ENCODE measurements at places on chromosomes 7 and 10.
A peak's percentile ranks its signal among the peaks of the same experiment; 100 is the strongest.

- DNase-seq, result no peak
These were observed 20.8 kb downstream of the HYCC1 start for GRCh38 chr7:22992874-22993840.

DNA sequence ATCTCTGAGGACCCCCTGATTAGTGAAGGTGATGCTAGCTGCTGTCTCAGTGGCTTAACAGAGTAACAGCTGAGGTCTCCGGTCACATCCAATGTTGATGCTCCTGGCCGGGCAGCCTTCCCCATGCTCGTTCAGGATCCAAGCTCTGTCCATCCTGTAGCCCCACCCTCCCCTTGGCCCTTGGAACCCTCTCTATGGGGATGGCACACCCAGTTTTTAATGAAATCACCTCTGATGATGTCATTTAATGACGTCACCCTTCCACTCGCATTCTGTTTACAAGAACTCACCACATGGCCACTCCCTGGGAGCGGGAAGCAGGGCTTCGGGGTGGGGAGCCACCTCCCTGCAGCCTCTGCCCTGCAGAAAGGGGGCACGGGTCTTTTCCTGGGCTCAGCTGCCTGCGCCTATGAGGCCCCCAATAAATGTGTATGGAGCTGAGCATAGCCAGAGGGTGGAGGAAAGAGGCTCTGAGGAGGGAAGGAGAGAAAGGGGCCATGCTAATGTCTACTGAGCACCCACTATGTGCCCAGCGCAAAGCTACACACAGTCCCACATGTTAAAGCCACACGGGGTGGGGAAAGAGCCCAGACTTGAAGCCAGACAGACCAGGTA, 95.5 kb downstream of the OAT start:
- no peak for DNase-seq

- DNase-seq, result no peak
These were observed 79.0 kb downstream of the TRIL start for GRCh38 chr7:28879105-28879504.

GRCh38 chr7:66847879-66848790, 72.9 kb upstream of the TMEM248 start:
- DNase-seq, result peak; percentile 45

DNA sequence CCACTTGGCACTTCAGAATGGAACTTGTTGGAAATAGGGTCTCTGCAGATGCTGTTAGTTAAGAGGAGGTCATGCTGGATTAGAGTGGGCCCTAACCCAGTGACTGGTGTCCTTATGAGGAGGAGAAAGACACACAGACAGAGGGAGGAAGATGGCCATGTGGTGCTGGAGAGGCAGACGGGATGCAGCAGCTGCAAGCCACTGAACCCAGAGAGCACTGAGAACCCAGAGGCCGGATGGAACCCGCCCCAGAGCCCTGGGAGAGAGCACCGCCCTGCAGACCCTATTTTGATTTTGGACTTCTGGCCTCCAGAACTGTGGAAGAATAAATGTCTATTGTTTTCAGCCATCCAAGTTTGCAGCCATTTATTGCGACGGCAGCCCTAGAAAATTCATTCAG, 58.0 kb upstream of the EBF3 start:
- no peak for DNase-seq

DNA sequence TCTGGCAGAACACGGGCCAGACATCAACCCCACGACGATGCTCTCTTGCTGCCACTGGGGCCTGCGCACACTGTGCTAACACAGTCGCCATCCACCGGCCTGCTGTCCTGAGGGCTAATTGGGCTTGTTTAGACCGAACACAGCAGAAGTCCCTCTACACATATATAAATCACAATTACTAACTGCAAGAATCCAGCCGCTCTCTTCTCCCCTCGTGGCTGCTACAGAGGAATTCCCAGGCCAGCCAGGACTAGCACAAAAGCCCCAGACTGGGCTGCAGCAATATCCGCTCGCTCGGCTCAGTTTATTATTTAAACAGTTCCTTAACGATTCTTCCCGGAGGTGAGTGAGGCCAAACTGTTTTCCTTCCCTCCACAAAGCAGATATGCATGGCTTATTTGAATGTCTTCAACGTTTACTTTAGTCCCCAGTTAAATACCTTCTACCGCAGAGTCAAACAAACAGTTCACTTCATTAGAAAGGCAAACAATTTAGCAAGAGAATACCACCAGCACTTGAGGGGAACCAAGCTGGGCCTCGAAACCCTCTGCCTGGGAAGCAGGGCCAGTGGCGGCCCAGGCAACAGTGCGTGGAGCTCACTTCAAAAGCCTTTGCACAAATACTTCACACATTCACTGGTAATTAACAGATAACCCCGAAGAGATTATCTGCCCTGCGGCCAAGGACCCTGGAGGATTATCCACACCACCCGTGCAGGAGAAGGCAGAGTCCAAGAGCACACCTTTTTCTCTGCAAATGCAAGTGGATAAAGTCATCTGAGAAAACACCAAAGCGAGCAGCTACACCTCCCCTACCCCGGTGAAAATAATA, 145.3 kb downstream of the GLI3 start:
- DNase-seq, result no peak

DNA sequence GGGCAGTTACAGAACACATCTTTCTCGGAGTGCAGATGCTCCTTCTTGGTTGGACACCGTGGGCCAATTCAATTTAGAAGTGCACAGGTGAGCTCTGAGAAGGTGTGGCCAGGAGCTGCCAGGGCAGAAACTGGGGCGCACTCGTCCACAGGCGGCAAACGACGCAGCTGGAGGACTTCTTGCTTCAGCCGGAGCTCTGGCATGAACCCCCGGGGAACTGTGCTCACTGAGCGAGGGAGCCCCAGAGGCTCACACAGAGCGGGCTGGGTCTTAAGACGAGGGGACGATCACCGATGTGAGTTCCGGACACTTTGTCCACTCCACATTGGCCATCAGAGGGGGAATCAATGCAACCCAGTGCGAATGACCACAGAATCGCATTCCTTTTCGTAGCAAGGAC, 140.4 kb downstream of the ZMYND11 start:
- DNase-seq, result no peak

DNA sequence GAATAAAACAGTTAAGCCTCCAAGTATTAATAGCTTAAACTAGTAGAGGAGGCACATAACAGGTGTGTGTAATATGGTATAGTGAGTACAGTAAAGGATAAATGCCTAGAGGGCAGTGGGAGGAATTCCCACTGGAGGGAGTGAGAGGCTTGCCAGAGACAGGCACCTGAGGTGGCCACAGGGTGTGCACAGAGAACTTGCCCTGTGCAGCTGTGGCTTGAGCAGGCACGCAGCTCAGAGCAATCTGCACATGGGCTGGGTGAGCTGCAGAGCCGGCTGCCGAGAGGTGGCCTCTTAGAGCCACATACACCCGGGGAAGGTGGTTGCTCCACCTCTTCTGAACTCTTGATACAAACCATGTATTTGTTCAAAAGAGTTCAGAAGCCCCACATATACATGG, 237.1 kb downstream of the COBL start:
- no peak for DNase-seq

- DNase-seq, result no peak
These were observed 319.0 kb downstream of the GRID1 start for GRCh38 chr10:86047588-86047987.
